ENCODE measurements at places on chromosomes 12 and 14.

DNA sequence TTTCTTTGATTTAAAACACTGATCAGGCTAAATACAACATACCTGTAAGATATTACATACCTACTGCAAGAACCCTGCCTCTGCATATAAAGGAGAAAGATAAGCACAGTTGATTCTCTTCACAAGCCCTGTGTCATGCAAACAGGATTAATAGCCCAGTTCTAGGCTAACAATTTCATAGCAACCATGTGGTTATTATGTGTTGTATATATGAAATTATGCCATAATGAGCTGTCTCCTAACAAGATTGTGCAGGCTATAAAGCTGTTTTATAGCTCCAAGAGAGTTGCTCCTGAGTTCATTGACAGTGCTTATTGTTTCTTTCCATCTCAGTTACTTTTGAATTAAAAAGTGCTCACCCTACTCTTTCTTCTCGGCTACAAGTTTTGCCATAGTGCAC, 609.3 kb downstream of the DIO2 start:
- DNase-seq, result no peak

GRCh38 chr14:68397371-68397811, 395.5 kb downstream of the ZFP36L1 start:
- DNase-seq, result no peak

DNA sequence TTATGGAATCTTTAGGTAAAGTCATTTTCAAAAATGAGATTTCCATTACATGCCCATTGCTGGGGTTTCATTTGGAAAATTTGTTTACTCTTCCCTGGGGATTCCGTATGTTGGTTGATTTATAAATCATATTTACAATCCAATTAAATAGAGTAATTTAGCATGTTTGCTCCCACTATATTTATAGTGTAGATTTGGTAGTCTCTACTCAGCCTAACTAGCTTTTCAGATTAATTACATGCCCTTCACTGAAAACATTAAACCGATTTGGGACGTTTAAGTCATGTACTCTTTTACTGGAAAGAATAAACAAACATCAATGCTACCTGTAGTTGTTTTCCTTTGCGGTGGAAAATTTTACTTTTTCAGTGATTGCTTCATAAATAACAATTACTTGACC, 10.4 kb downstream of the PAX9 start:
- DNase-seq, result no peak

DNA sequence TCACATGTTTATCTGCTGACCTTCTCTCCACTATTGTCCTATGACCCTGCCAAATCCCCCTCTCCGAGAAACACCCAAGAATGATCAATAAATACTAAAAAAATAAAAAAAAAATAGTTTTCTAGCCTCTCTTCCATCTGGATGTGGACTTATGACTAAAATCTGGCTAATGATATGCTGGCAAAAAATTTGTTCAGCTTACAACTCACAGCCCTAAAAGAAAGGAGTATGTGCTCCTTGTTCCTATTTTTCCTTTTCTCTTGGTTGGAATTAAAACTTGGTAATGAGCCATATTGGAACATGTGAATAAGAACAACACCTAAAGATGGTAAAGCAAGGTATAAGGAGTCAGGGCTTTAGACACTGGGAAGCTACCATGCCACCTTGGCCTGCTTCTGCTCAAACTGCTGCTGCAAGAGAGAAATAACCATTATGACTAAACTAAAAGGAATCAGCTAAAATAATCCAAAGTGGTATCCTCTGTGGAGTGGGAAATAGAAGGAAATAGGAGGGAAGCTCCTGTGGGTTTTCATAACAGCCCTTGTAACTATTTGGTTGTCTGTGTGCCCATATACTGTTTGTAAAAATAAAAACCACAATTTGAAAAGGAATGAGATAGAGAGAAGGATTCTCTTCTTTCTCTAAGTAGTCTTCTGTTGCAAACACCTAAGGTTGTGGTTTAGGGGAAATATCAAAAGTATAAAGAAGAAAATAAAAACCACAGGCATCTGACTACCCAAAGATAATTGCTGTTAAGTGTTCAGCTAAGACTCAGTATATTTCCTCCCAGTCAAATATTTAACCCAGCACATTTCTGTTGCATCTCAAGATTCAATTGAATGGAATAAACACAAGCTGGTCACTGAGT, 53.8 kb downstream of the SDR9C7 start:
- no peak for DNase-seq

- no peak for DNase-seq
These were observed 91.9 kb downstream of the KIF26A start for GRCh38 chr14:104230119-104230815.

GRCh38 chr14:20732979-20733635, 12.6 kb upstream of the EDDM3A start:
- DNase-seq, result no peak

- no peak for DNase-seq
These were observed 8.4 kb upstream of the SIX1 start for GRCh38 chr14:60657456-60658210.

DNA sequence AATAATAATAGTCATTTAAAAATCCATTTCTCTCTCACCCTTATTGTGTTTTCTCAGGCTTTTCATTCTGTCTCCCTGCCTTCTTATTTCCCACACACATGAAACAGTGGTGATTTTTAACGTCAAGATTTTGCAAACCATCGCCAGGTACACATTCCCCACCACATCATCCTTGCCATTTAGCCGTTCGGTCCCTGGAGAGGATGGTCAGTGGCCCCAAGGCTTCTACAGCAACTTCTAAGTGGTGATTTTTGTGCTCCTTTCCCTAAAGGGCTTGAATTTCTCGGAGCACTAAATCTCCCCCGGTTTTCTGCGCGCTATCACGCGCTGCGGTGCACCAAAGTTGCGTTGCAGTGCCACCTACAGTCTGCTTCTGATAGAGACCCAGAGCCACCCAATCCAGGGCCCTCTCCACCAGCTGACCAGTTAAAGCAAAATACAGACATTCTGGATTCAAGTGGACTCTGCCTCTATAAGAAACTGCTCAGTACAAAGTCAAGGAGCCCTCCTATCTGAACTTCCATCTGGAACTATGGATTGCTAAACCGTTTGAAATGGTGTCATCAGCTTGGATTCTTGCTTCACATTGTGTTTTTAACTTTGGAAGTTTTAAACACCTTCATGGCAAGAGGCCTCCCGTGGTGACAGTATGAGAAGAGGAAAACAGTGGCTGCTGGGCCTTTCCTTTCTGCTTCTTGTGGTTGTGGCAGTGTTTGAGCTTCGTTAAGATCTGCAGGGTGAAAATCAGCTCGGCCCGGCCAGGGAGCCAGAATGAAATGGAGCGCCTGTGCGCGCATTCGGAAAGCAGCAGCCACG, 234.0 kb downstream of the SPTSSA start:
- DNase-seq, result peak; percentile 83

DNA sequence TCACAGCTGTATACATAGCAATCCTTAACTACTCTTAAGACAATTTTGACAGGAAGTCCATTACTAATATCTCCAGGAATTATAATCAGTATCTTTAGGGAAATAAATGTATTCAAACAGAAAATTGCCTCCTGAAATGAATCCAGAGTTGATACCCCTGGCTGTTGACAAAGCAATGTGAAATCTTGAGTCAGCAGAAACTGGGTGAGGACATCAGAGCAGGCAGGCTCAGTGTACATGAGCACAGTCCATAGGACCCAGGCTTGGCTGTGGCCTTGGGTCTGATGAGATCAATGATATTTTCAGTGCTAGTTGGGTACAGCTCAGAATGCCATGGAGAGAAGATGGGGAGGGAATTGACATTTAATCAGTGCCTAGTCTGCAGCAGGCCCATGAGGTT, 151.3 kb downstream of the SLC15A4 start:
- no peak for DNase-seq

DNA sequence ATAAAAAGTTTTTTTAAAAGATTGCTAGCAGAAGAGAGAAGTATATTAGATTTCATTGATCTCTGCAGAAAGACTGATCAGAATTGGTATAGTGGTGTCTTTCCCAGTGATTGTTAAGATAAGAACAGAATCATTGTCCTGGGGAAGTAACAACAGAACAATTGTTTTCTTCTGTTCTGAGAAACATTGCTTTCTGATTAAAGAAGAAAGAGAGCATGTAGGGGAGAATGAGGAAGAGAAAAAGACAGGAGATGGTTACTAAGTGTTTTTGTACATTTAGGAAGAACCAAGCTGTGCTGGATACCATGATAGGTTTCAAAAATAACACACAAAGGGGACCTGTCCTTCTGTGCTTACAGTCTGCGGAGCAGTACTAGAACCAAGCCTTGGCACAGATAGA, 5.0 kb downstream of the USP30 start:
- DNase-seq, result no peak

GRCh38 chr14:101077481-101078074, 174.1 kb upstream of the RTL1 start:
- peak; percentile 84 for DNase-seq

DNA sequence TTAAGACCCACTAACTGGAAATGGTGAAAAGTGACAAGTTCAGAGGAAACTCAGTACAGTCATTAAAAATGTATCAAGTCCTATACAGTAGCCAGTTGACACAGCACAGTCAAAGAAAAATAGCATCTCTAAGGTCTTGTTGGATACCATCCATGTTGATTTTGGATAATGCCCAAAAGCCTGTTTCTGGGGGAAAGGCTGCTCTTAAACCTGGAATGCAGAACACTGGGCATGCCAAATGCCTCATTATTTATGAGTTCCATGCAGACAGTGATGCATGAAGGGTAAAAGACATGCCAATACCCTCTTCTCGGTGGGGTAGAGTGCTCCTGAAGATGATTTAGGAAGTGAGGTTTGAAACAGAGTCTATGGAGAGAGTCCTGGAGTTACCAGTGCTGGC, 29.6 kb downstream of the KCNK13 start:
- no peak for DNase-seq

DNA sequence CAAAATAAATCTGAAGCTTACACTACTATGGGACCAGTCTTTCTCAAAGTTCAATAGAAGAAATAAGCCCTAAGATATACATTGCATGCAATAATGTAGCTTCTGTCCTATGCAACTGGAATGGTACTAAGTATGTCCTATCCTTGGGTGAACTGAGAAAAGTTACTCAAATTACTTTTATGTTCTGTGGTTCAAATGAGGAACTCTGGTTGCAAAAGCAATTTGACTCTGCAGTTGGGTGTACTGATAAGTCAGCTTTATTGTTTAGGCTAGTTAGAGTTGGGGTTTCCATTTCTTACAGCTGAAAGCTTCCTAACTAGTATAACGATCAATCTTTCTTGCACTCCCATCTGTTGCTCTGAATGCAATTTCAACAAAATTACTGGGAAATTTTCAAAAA, 29.2 kb downstream of the GPR135 start:
- no peak for DNase-seq

DNA sequence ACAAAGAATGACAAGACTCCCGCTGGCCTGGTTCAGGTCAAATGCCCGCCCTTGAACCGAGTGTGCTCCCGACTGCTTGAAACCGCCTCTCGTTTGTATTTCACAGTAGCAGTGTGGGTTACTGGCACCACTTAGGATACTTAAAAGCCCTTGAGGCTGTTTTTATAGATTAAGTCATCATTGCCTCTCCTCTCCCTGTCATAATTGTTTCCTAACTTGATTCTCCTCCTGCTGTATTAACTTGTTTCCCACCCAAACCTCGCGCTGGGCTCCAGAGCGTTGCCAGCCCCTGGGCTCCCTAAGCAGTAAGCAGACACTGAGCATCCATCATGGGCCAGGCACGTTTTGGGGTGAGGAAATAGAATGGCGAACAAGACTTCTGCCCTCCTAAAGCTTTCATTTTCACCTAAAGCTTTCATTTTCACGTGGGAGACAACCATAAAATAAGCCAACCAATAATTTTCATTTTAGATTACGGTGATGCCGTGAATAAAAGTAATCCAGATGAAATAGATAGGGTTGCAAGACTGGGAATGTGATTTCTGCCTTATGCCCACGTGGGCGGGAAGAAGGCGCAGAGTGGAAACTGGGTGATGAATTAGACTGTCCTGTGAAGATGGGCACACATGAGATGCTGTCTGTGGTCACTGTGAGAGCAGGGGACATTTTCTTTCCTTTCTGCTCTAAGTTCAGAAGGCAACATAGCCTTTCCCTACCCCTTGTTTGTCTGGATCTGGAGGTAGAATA, 97.5 kb downstream of the PPP2R5C start:
- DNase-seq, result no peak

DNA sequence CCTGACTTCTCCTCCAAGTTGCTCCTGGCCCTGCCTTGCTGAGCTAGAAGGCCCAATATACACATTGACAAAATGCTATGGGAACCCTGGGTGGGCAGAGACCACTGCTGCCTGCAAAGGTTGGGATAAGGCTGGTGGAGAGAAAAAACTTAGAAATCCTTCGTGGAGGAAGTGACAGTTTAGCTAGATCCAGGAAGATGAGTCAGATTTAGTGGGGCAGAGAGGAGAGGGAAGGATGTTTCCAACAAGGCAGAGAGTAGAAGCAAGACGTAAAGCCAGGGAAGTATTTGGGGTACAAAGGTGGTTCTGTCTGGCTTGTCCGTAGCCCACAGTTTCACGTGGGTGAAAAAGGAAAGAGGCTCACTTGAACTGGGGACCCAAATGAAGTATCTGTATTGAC, 69.0 kb upstream of the CLMN start:
- no peak for DNase-seq

DNA sequence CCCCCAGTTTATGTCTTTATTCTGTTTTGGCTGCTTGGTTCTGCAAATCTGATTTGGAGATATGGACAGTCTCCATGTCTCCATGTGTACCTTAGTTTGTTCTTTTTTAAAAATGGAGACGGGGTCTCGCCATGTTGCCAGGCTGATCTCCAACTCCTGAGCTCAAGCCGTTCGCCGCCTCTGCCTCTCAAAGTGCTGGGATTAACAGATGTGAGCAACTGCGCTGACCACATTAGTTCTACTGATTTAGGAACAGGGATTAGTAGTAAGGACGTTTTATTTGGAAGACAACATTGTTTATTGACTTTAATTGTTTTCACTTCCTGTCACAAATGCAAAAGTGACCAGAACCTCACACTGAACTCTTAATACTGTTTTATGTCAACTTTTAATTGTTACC, 14.7 kb downstream of the AEBP2 start:
- no peak for DNase-seq

DNA sequence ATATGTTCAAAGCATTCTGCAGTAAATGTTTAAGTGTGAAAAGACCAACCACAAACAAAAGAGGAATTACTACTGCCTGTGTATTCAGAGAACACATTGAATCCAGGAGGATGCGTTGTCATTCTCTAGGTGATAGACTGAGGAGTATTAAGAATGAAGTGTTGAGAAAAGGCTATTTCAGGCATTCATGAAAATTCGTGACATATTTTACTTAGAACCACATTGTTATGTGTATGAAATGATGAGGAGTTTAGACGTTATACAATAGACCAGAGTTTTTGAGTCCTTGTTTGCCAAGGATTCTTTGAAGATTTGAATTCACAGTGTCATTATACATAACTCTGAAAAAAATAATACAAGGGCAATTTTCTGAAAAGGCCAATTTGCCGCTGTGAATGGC, 251.8 kb downstream of the CCDC91 start:
- DNase-seq, result no peak

- no peak for DNase-seq
These were observed 354.1 kb downstream of the DPF3 start for GRCh38 chr14:72539661-72540315.
